ENCODE measurements at places on chromosomes 5 and 9.

GRCh38 chr9:76451234-76451633 is 7.7 kb upstream of the GCNT1 start:
- DNase-seq = no peak

- no peak for DNase-seq
Observed at GRCh38 chr5:124642151-124642550, 104.3 kb downstream of the ZNF608 start.

- no peak for DNase-seq
Observed at GRCh38 chr9:12629067-12629466, 64.1 kb upstream of the TYRP1 start.

- no peak for DNase-seq
Observed at GRCh38 chr5:128799945-128800344, 165.3 kb upstream of the SLC27A6 start.

GRCh38 chr9:31848505-31849285 is 535.7 kb upstream of the ACO1 start:
- no peak for DNase-seq

- DNase-seq = peak; percentile 44
Observed at GRCh38 chr5:96885518-96886338, 9.4 kb downstream of the ERAP2 start.

DNA sequence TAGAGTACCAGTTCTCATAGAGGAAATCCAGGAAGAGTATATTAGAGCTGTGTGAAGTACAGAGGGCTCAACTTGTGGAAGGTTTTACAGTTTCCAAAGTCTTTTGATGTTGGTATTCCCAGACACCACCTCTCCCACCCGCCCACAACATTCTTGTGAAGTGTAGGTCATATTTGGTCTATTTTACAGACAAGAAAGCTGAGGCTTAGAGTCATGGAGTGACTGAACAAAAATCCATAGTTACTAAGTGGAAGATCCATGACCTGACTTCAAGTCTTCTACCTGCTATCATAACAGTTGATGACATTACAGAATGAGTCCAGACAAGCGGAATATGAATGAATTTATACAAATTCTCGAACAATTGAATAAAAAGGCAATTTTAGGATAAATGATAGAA is 187.1 kb upstream of the RPS23 start:
- no peak for DNase-seq

GRCh38 chr5:61332358-61332749 is 296 bp downstream of the ZSWIM6 start:
- no peak for DNase-seq

- DNase-seq = no peak
Observed at GRCh38 chr9:36100532-36100931, 36.0 kb upstream of the GLIPR2 start.

GRCh38 chr5:144307736-144308135 is 137.1 kb downstream of the KCTD16 start:
- DNase-seq = no peak

DNA sequence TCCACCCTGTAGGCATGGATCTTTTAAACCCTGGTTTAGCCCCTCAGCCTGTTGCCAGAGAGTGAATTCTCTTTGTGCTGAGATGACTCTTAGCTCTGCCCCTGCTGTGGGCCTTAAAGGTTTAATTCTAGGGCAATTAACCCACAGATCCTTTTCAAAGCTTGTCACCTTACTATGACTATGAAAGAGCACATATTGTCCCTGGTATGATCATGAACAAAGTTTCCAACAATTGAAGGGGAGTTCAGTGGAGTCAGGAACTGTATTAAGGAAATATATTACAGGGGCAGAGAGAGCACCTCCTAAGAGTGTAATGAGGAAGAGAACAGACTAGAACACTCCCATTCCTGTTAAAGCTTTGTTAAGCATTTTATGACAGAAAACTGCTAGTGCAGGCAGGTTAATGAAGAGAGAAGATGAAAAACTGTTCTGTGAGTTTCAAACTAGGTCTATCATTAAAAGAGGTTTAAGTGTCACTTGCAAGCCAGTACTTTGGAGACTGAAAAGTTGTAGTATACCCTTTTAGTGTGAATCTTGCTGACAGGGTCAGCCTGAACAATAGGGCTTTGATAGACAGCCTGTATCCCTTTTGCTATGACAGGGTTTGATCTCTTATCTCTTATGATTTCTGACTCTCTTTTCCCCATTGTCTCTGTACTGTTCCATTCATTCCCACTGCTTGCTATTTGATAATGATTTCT is 104.2 kb upstream of the ELL2 start:
- DNase-seq = no peak

GRCh38 chr9:97640325-97640724 is 6.7 kb downstream of the NCBP1 start:
- no peak for DNase-seq

- DNase-seq = no peak
Observed at GRCh38 chr5:114437936-114438335, 76.1 kb downstream of the KCNN2 start.

GRCh38 chr5:17396247-17396646 is 101.8 kb upstream of the TAF11L2 start:
- no peak for DNase-seq

DNA sequence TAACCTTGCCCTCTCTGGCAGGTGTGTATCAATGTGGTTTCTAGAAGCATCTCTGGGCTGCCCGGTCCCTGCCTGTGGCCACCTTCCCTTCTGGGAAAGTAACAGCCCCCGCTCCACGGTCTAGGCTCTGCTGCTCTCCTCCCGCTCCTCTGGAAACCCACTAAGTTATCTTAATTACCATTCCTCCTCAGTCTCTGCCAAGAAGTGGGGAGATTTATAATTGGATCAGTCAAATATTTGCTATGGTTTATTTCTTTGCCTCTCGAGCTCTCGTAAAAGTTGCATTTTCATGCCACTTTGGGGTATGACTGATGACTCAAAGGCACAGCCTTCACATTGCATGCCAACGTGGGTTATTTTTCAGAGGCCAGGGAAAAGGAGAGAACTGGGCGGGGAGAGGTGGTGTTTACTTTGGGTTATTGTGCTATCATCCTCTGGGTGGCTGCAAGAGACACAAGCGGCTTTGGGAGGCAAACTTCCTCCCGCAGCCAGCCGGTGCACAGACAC is 205.3 kb upstream of the WWC1 start:
- DNase-seq = no peak

- DNase-seq = no peak
Observed at GRCh38 chr5:149434162-149435014, 55.3 kb upstream of the IL17B start.

DNA sequence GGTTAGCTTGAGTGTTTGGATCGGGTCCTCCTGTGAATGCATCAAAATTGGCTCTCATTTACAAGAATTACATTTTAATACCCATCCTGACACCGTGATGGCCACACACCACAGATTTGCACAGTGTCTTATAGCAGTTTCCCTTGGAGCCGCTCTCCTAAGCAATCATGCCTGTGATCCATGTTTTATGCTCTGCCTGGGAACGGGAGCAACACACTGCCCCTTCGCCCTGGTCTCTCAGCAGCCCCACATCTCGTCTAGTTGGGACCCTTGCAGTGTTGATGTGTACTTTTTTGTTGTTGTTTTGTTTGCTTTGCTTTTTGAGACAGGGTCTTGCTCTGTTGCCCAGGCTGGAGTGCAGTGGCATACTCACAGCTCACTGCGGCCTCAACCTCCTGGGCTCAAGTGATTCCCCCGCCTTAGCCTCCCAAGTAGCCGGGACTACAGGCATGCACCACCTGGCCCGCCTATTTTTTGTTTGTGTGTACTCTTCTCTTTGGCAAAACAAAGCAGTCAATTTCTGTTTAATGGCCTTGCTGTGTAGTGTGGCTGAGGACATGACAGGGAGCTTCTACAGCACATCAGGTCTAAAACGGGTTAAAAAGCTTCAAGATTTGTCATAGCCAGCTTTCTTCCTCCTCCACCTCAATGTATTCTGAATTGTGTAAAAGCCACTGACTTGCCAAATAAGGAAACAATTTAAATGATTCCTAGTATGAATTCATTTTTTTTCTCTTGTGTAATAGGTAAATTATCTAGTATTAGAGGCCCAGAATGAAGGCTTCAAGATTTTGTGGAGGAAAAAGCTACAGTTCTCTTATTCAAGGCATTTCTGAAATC is 101.6 kb upstream of the TBCA start:
- DNase-seq = peak; percentile 60

DNA sequence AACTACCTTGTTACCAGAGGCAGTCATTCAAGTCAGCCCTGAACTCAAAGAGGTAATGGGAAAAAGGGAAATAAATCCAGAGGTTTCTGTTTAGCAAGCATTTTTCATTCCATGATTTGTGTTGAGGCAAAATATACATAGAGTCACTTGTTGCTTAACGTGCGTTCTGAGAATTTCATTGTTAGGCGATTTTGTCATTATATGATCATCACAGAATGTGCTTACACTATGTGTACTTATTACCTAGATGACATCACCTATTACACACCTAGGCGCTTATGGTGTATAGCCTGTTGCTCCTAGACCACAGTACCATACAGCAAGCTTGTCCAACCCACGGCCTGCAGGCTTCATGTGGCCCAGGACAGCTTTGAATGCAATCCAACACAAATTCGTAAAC is 36.2 kb downstream of the NUP214 start:
- no peak for DNase-seq

- DNase-seq = no peak
Observed at GRCh38 chr5:82720213-82721086, 356.7 kb downstream of the TMEM167A start.

DNA sequence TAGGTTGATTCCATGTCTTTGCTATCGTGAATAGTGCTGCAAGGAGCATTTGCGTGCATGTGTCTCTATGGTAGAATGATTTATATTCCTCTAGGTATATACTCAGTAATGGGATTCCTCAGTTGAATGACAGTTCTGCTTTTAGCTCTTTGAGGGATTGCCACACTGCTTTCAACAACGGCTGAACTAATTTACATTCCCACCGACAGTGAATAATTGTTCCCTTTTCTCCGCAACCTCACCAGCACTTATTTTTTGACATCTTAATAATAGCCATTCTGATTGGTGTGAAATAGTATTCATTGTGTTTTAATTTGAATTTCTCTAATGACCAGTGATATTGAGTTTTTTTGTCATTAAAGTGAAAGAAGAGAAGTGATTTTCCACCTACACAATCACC is 18.5 kb downstream of the IFNA5 start:
- peak; percentile 78 for DNase-seq

GRCh38 chr5:32752411-32752810 is 41.3 kb downstream of the NPR3 start:
- no peak for DNase-seq

DNA sequence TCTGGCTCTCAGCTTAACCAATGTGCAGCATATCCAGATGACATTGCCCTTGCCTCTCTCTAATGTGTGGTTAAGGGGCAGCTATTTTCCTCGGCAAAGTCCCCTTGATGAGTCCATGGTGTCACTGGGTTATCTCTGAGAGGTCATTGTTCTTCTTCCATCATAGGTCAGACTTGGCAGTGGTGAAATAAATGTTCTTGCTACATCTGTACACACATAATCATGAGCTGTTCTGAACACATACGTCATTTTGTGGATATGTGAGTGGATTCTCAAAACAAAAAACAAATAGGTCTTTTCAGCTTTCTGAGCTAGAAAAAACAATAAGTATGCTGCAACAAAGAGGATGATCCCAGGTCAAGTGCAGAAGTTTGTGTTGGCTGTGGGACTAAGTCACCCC is 134.7 kb upstream of the PTPN3 start:
- DNase-seq = no peak

DNA sequence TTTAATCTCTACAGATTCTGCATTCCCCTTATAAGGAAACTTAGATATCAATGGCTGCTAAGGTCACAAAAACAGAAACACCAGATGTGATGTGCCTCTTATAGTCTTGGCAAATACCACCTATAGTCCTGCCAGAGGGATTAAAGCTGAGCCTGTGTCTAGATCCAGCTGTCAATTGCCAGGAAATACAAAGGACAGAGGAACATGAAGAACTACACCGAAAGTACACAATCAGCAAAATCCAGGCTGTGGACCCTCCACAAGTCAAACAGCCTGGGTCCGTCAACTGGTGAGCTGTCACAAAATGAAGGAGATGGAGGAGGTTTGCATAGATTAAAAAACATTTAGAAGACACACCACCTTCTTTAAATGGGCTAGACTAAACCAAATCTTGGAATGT is 85.4 kb downstream of the KLF4 start:
- no peak for DNase-seq

DNA sequence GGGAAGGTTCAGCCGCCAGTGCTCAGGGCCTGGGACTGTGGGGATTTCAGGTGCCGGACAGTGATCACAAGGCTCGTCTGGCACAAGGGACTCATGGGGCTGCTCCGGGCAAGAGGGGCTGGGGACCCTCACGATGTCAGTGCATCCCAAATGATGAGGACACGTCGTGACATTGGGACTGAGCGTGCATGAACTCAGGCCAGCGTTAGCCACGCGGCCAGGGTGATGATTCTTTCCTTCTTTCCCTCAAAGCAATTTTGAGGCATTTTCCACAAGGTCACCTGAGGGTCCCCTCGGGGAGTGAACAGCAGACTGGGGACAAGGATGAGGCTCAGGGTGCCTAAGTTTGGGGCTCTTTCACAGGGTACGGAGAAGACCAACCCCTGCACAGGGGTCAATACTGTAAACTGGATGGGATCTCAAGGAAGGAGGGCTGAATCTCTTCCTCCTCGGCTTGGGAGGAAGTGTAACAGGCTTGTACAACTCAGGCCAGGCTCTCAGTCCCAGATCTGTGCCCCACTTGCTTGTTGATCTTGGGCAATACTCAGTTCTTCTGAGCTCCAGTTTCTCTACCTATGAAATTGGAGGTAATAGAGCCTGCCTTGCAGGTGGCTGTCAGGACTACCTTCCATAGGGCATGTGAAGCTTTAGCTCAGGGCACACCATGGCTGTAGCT is 78.5 kb downstream of the PRRT1B start:
- DNase-seq = no peak

DNA sequence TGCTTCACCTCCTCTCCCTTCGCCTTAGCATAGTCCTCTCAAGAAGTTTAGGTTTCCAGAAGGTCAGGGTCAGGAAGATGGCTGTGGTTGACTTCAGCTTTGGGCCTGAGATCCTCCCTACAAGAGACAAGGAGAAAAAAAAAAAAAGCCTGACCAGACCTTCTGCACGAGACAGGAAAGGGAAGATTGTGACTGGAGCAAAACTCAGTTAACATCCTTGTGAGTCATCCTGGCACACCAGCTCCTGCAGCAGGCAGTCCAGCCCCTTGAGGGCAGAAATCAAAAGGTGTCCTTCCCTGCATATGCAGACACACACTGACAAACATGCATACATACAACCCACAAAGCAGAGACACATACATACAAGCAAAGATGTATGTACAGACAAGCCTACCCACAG is 18.0 kb upstream of the ENHO start:
- no peak for DNase-seq

GRCh38 chr9:88990729-88991065 is 571 bp upstream of the S1PR3 start:
- DNase-seq = no peak

Data from inflammatory macrophage treated with lipopolysaccharide for 1 hour (primary cell).